ENCODE measurements at places on chromosomes 12 and 14.
A peak's percentile ranks its signal among the peaks of the same experiment; 100 is the strongest.

GRCh38 chr12:52261208-52261484, 13.3 kb upstream of the KRT86 start:
- no peak for DNase-seq

- DNase-seq: no peak
Observed at GRCh38 chr14:59566296-59566695, 10.3 kb downstream of the CCDC175 start.

DNA sequence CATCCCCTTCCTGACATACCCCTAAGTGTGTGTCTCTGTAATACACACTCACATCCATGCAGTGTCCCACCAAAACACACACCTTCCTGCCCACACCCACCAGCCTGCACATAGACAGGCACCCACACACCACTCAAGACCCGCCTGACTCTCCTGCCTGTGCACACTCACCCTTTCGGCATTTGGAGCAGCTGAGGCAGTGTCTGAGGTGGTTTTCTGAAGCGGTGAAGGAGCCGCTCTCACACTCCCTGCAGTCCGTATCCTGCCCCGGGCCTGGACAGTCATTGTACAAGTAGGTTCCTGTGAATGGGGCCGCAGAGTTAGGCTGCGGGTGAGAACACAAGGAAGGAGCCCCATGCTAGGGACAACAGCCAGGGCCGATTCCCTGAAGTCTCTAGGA, 8.3 kb downstream of the TNFRSF1A start:
- DNase-seq: no peak

DNA sequence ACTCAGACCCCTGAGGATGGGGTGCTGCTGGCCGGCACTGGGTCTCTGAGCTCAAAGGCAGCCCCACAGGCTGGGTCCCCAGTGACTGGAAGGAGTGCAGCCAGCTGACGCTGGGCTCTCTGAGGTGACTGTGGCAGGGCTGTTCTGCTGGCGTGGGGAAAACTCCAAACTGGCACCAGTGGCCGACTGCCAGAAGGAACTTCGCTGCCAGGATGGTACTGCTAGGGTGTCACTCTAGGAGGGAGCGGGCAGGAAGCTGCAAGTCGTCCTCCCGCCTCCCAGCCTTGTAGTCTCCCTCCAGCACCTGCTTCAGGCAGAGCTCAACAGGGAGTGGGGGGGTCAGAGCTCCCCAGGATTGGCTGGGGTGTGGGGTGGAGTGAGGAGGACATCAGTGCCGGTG, 41.3 kb downstream of the CDC42BPB start:
- no peak for DNase-seq

DNA sequence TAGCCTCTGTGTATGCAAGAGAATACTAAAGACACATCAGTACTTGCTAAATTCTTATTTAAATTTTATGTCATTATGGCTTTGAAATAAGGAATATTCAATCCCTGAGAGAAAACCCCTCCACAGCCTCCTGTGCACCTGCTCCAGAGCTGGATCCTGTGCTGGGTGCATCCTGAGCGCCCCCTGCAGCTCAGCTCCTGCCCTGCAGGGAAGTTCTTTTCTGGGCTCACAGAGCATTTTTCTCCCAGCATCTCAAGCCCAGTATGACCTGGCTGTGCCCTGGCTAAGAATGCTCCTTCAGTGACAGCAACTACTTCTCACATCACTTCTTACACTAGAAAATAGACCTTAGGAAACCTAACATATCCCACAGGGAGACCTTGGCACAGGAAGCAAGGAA, 1211.7 kb downstream of the TMEM121 start:
- peak; percentile 43 for DNase-seq

DNA sequence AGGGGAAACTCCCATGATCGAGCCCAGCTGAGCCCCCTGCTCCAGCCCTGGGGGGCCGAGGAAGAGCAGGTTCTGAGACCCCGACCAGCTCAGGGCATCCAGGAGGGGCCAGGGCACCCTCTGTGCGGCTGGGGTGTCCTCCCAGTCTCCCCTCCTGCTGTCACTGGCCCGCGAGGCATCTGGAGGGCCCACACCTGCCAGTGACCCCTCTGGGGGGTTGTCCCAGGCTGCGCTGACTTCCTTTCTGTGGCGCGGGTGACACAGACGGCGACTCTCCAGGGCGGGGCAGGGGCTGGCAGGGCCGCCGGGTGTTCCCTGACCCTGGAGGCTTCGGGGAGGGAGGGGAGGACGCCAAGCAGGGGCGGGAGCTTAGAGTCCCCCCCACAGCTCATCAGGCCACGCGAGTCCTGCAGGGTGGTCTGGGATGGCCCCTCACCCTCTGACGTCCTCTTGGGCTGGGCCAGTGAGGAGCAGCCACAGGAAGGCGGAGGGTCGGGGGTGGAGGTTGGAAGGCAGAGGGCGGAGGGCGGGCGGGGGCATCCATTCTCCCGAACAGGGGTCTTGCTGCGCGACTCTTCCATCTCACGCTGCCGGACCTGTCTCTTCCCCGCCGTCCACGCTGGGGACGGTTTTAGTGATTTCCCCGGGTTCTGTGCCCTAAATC, 38.6 kb upstream of the FBRSL1 start:
- DNase-seq: no peak

DNA sequence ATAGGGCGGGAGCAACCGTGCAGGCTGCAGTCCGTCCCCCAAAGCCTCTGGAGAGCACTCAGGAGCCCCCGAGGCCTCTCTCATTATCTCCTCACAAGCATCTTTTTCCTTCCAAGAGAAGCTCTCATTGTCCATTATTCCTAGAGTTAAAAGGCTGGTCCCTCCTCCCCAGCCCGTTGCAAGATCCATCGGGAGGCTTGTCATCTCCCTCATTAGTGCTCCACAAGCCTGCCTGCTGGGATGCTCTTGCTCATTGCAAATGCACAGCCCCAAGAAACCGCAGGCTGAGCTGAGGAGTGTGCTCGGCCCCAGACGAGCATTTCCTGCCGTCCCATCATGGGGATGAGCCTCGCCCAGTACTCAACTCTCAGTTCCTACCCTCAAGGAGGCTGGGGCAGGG, 23.3 kb downstream of the NUAK1 start:
- DNase-seq: no peak

DNA sequence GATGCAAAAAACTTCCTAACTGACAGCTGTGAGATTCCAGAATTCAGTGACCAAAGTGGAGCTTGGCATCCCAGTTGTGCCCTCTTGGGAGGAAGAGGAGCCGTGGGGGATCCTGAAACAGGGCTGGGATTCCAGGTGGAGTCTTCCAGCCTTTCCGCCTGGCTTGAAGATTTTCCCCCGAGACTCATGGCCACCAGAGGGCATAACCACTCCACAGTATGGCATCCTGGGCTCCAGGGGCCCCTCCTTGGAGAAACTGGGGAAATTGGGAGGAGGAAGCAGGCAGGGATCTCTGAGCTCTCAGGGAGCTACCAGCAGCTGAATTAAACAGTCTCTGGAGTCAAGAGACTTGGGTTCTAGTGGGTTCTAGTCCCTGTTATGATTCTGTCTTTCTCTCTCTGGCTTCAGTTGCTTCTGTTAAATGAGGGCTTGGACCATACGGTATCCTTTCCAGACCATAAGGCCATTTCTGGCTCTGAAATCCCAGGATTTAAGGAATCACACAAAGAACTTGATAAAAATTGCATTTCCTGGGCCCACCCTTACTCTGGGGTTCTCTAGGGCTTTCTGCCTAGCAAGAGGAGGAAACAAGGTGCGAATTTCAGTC, 2.6 kb upstream of the TAMALIN start:
- no peak for DNase-seq

GRCh38 chr12:46550266-46550879, 177.8 kb upstream of the SLC38A2 start:
- no peak for DNase-seq

DNA sequence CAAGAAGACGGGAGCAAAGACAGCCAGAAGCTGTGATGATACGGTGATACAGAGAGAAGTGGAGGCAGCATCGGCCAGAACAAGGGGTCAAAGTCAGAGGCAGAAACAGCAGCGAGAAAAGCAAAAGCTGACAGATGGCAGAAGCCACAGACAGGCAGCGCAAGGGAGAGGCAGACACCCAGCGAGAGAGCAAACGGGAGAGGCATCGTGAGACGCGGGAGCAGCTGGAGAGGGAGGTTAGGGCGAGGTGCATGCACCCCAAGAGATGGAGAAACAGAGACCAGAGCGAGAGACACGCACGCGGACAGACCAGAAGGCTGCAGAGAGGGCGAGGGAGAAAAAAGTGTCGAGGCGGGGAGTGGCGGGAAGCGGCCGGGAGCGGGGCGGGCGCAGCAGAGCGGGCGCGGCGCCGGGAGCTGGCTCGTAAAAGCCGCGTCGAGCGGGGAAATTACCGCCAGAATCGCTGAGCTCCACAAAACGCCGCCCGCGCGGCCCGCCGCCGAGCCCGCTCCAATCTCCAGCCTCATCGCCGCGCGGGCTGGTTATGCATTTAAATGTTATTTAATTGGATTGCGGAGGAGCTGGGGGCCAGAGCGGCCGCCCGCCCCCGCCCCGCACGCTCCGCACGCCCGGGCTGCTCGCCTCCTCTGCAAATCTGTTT, 15.6 kb downstream of the SMUG1 start:
- DNase-seq: no peak

DNA sequence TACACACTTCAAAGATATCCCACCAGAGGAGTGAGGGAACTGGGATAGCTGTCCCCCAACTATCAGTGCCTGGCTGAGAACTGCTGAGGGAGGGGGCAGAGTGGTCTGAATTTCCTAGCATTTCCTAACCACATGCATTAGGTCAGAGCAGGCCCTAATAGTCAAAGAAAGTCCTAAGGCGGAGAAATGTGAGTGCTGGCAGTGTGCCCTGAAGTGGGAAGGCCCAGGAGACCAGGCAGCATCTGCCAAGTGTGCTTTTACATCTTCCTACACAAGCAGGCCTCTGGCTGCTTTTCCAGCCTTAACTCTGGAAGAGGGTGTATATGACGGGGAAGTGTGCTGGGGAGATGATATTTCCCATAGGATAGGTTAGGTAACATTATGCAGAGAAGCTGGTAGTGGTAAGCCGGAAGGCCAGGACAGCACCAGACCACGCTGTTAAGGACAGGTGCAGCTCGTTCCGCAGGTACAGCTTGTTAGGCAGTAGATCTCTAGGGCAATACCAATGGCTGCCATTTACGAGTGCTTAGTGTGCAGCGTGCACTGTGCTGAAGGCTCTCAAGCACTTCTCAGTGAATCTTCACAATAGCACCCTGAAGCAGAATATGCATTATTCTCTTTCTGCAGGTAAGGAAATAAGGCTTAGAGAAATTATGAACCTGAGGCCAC, 9.1 kb upstream of the CCDC198 start:
- DNase-seq: no peak

GRCh38 chr12:14768823-14769405, 34.4 kb downstream of the WBP11 start:
- DNase-seq: peak; percentile 58

DNA sequence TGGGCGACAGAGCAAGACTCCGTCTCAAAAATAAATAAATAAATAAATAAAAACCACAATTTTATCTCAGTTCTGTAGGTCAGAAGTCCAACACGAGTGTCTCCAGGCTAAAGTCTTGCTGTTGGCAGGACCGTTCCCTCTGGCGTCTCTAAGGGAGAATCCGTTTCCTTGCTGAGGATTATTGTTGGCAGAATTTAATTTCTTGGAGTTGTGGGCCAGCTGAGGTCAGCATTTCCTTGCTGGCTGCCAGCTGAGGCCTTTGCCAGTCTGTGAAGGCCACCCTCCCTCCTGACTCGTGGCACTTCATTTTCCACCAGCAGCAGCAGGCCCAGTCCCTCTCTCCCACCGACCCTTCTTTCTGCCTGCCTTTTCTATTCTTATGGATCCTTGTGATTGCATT, 17.2 kb downstream of the PSMC1 start:
- DNase-seq: no peak

GRCh38 chr12:5267603-5268423, 164.1 kb upstream of the NTF3 start:
- DNase-seq: no peak

DNA sequence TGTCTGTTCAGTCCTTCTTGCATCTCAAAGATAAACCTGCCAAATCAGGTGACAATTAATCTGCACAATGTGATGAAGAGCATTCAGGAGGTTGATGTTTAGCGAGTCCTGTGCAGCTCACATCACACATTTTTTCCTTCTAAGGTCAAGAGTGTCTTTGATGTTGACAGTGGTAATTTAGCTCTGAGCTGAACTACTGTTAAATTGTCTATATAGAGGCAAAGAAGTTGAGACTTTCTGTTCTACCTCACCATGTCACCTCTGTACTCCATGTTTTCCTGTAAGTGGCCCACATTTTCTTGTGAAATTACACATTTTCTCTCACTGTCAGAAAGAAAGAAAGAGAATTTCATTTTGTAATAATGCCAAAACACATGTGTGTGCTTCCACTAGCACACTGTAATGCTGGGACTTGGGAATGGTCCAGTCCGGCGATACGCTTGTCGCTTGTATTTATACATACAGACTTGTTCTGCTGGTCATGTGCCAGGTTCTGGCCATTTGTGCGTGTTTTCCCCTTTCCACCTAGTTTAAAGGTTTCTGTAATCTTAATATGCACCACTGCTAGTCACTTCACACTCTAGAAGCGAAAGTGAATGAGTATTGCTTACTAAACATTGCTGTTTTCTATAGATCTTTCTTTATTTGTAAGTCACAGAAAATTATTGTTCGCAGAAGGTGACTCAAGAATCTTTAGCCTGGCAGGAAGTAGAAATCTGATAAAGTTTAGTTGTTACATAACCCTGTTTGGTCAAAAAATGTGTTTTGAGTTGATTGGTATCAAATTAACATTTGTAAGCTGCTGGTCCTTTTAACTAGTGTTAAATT, 328.9 kb downstream of the TMTC2 start:
- no peak for DNase-seq

DNA sequence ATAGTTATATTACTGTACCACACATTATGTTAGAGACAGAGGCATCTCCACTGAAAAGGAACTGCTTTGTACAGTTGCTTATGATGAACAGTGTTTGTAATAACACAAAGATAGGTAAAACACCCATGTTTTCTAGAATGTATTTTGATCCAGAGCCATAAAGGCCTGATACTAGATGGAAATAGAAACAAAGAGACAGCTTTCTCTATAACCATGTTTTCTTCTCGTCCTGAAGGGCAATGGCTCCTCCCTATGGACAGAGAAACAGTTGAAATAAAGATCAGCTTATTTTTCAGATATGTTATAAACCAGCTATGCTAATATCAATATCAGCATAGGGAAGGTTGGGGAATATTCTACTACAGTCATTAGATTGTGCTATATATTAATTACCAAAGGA, 109.2 kb downstream of the ATXN7L3B start:
- no peak for DNase-seq

DNA sequence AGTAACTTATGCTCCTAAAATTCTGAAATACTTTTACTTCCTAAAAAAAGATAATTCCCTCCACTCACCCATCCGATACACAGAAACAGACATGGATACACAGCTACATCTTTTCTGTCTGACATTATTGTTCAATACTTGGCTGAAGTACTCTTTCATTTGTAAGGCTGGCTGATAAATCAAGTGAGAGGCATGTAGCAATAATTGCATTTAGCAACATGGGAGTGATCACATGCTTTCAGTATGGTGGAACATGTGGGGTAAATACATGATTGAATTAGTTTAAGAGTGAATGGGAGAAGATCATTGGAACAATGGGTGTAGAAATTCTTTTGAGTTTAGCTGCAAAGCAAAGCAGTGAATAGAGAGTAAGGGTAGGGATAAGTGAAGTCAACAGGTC, 25.6 kb downstream of the PTPRQ start:
- no peak for DNase-seq

GRCh38 chr12:82414926-82415325, 56.6 kb downstream of the METTL25 start:
- no peak for DNase-seq

Measured in CD4-positive, alpha-beta T cell treated with Interleukin-10 for 1 hour (primary cell).